Stomach (tissue), 19 donors: ENCODE measurements at places on chromosomes 16 and 17. TPM values are rescaled to one million over a fixed set of nuclear protein-coding genes. Genes with fewer than 3 reads are reported as not detected.

- peaks cover 9% of the 10 kb centered on the region for H3K4me1 ChIP-seq
- DNase-seq = no peak
- no peak overlapping the region for H3K27ac ChIP-seq
- H3K27me3 ChIP-seq = peaks cover 5% of the 10 kb centered on the region
- no peaks in the 10 kb centered on the region for H3K36me3 ChIP-seq
Measured at GRCh38 chr16:89606006-89606405, 7.4 kb upstream of the DPEP1 start.

GRCh38 chr16:73390491-73390890, 342.6 kb upstream of the ZFHX3 start:
- H3K36me3 ChIP-seq = no peaks in the 10 kb centered on the region
- no peak overlapping the region for H3K4me3 ChIP-seq
- no peak for DNase-seq

- no peak overlapping the region for H3K27ac ChIP-seq
- no peak for DNase-seq
- H3K4me1 ChIP-seq = no peaks in the 10 kb centered on the region
- H3K27me3 ChIP-seq = no peaks in the 10 kb centered on the region
- H3K36me3 ChIP-seq = no peaks in the 10 kb centered on the region
Measured at GRCh38 chr17:8837563-8838075, 29.9 kb downstream of the PIK3R6 start.

DNA sequence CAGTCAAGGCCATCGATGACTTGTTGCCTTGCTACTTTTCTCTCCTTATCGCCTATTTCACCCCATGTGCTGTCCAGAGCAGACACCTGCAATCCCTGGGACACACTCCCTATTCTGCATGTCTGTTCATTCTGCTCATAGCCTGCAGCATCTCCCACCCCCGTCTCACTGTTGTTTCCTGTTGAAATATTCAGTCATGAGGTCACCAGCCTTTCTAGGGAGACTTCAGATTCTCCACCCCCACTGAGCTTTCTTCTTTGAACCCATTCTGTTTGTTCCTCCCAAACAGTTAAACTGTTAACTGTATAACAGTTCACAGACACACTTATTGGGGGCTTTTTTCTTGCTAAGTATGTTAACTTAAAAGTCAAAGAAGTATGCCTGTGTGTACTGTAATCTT, 94.4 kb downstream of the AATF start:
- DNase-seq = no peak
- no peak overlapping the region for H3K4me3 ChIP-seq
- no peaks in the 10 kb centered on the region for H3K4me1 ChIP-seq
- H3K27ac ChIP-seq = no peak overlapping the region
- H3K27me3 ChIP-seq = no peaks in the 10 kb centered on the region
- H3K36me3 ChIP-seq = peaks cover 38% of the 10 kb centered on the region

KCNH6 gene
- 0.72 TPM for total RNA-seq
